ENCODE measurements at places on chromosomes 3 and 15.

DNA sequence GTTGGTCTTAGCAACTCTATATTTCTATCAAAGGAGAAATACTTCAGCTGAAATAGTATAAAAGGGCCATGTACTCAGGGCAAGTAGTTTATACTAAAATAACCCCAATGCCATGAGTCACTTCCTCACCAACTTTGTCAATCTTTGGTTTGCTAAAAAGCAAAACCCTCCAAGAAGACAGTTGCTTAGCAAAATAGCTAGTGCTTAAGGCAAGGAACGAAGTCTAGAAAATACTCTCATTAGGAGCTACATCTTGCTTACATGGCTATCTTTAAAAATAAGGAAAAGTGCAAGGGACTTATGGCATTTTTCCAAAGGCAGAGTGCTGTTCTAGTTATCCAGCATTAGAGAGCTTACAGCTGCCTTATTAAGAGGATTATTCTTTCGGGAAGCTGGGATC lies 28.4 kb downstream of the P3H2 start:
- DNase-seq: no peak

DNA sequence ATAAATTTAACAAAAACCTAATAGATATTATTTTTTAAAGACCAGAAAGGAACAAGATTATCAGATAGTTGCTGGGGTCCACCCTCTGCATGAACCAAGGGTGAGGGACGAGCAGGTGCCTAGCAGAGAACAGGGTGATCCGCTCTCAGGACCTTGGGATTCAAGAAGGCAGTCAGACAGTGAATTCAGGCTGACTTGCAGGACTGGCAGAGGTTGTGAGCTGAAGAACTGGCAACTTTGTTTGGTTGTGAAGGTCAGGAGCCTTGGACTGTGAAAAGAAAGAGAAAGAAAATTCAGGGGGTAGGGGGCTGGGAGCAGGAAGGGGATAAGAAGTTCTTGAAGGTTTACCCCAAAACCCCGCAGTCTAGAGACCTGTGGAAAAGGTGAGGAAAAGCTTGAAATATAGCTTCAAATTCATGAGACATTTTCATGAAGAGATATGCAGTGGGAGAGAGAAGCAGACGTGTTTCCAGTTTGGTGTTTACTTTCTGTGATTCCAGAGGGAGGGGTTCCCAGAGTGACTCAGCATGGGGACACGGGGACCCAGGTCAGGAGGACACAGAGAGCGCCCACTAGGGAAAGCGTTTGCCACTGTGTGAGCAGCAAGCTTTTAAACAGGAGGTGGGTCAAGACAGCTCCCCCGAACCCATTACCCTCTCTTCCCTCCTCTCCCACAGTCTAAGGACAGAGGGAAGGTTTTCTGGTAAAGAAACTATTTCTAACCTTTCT lies 217.2 kb upstream of the UMPS start:
- DNase-seq: no peak

GRCh38 chr3:27596334-27596841 lies 112.2 kb upstream of the SLC4A7 start:
- DNase-seq: peak; percentile 22

- DNase-seq: no peak
Observed at GRCh38 chr3:164864454-164864853, 213.8 kb downstream of the SI start.

- no peak for DNase-seq
Observed at GRCh38 chr15:32859251-32859650, 141.4 kb downstream of the GREM1 start.

DNA sequence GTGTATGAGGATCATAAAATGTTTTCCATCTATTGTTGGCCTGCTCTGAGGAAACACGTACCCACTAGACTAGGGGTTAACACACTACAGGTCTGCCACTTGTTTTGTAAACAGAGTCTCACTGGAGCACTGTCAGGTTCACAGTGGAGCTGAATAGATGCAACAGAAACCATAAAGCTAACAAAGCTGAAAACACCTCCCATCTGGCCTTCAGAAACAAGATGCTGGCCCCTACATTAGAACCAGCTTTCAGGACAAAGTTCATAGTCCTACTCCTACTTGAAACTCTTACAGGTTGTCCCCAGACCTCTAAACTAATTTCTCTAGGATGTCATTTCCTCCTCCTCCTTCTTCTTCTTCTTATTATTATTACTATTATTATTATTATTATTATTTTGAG lies 42.3 kb downstream of the SNX4 start:
- DNase-seq: no peak

GRCh38 chr3:152278756-152279427 lies 10.2 kb downstream of the MBNL1 start:
- no peak for DNase-seq

DNA sequence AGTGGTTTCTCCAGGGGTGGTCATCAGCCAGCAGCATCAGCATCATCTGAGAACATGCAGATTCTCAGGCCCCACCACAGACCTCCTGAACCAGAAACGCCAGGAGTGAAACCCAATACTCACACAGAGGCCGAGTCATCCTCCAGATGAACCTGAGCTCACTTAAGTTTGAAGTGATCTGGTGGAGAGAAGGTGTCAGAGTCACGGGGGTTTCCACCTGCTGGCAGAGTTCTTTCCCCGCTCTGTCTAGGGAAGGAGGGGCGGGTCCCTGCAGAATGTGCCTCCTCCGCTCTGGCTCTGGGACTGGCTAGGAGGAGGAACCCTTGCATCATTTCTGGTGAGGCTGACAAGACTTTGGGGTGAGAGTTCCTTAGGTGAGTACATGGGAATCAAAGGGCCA lies 13.3 kb upstream of the KIF23 start:
- DNase-seq: no peak

- no peak for DNase-seq
Observed at GRCh38 chr3:173849489-173849888, 451.9 kb downstream of the NLGN1 start.

GRCh38 chr3:45673273-45673672 lies 15.9 kb upstream of the SACM1L start:
- DNase-seq: no peak

DNA sequence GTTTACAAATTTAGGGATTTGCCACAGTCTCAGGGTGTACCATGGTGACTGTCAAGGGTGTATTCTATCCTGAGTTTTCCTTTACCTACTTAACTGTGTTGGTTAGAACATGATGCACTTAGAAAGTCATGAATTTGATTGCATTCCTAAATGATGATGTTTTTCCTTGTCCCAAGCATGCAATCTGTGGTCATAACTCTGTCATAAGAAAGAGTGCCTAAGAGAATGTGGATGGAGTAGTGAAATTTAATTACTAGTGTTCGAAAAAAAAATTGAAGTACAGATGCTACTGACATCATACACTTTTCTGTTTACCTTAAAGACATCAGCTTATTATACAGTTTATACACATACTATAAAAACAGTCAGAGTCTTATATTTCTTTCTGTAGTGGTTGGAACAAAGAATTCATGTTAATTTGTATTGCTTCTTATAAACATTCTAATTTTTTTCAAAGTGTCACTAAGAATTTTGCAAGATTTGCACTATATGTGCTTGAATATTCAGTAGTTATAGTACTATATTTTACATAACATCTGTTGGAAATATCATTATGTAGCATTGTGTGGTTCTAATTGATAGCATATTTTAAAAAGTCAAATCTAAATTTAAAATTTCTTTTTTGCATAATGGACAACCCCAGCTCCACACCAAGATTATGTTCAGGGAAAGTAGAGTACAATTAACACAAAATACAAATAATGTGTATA lies 231.3 kb upstream of the KCNMB2 start:
- no peak for DNase-seq

- DNase-seq: no peak
Observed at GRCh38 chr3:152402695-152403451, 134.1 kb downstream of the MBNL1 start.

- no peak for DNase-seq
Observed at GRCh38 chr3:67653425-67654098, 850 bp downstream of the SUCLG2 start.

- no peak for DNase-seq
Observed at GRCh38 chr3:155233213-155233612, 60.3 kb downstream of the STRIT1 start.

GRCh38 chr15:77909182-77909940 lies 168.2 kb downstream of the TBC1D2B start:
- no peak for DNase-seq

DNA sequence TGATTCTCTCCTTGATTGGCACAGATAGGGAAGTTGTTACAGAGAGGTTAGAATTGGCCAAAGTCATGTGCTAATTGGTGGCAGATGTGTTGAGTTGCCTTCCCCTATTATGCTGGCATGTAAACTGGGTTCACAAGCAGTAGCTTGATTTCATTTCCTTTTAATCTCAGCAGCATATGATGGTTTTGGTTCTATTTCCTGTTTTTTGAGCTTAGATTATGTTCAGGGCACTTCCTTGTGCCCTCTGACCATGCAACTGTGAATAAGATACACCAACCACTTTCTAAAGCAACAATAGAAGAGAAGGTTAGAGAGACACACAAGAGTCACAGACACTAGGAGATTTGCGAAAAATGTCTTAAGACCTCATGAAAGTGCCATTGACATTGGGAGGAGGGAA lies 16.5 kb downstream of the HPS3 start:
- DNase-seq: no peak

DNA sequence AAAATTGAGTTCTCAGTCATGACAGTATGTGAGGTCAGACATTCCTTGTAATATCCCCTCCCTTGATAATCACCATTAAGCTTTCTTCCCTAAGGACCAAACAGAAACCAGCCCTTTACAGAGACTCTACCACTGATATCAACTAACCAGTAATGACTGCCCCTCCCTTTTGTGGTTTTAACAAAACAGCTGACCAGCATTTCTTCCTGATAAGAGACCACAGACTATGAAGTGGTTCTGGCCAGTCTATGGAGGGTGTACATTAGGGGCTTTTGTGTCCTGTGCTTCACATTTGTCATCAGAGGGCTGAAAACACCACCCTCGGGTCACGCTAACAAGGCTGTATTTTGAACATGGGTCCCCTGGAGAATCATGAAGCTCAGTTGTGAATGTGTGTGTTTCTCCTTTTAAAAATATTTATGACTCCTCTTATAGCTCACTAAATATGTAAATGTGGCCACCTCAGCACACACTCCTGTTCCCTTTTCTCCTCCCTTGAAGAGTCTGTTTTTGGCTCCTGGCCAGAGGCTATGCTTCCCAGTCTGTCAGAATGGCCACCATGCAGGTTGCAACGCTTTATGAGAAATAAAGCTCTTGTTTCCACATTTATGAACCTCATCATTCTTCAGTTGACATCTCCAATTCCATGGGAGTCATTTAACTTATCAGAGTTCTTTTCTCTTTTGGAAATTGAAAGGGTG lies 239.3 kb downstream of the CPNE4 start:
- DNase-seq: no peak

DNA sequence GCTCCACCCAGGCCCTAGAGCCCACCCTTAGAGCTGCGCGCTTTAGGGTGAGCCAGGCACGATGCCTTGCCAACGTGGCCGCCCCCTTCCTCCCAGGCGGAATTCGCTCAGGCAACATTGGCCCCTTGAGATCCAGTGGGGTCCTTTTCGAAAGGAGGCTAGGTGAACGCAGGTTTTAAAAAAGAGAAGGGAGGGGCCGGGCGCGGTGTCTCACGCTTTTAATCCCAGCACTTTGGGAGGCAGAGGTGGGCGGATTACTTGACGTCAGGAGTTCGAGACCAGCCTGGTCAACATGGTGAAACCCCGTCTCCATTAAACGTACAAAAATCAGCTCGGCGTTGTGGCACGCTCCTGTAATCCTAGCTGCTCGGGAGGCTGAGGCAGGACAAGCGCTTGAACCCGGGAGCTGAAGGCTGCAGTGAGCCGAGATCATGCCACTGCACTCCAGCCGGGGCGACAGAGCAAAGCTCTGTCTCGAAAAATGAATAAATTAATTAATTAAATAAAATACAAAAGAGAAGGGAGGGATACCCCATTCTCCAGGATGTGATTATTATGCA lies 984 bp upstream of the RPP25 start:
- no peak for DNase-seq

- no peak for DNase-seq
Observed at GRCh38 chr3:170352936-170353335, 4.6 kb upstream of the SKIL start.

DNA sequence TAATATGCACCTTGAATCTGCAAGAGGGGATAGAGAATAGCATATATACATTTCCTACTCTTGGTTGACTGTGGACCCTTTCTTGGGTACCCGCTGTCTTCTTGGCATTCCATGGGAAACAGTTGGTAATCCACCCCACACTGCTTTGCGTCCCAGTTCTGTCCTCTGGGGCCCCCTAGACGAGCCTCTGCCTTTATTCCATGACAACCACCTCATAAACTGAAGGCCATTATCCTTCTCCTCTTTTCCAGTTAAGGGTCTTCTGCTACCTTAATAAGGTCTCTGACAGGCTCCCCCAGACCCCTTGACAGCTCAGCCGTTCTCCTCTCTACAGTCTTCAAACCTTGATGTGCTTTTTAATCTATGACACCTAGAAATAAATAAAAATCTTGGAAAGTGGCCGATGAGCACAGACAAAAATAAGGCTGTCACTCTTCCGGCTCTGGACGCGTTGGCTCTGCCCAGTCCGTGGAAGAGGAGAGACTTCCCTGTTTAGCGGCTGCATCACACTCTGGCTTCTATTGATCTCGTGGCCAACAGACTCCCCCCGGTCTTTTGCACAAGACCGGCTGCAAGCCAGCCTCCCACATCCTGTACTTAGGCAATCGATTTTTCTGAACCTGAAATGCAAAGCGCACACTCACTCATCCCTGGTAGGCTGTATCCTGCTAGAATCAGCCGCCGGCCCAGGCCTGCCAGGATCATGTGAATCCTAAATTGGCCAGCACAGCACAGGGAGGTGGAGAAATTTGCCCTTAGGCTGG lies 251.0 kb upstream of the TLE3 start:
- DNase-seq: no peak

GRCh38 chr15:29666241-29666640 lies 156.0 kb downstream of the TJP1 start:
- no peak for DNase-seq

DNA sequence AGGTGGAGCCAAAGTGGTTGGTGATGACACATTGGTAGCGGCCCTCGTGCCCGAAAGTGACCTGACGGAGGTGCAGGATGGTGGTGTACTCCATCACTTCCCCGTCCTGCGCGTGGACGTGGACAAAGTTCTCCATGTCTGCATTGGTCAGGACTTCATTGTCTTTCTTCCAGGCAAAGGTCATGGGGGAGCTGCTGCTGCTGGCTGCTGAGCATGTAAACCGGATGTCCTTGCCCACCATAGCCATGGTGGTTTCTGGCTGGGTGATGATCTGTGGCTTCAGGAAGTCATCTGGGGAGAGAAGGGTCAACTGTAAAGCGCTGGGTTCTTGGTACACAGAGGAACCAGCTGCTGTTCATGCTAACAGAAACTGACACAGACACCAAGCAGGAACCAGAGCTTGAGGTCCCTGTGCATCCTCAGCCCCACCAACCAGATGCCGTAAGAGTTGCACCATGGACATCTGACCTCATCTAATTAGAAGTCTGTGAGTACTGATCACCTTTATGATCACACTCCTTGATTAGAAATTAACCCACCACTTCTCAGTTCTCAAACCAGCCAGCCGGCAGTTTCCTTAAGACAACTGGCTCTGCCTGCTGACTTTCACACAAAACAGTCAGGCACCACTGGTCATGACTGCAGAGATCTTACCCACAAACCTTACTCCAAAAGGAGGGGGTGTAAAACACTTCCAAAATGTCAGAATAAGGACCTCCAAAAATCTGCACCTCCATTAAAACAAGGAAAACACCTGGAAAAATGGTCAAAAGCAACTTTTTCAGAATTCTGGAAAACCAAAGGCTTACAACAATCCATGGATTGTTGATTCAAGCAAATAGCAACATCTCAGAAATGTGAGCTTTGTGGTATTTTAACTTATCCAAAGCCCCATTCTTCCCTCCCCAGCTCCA lies 114.6 kb downstream of the LRIG1 start:
- DNase-seq: no peak

GRCh38 chr15:64807751-64808222 lies 17.7 kb downstream of the PIF1 start:
- no peak for DNase-seq

Data from right kidney (tissue), 9 donors.